Activated CD4-positive, alpha-beta T cell treated with anti-CD3 and anti-CD28 coated beads for 4 hours (primary cell): ENCODE measurements at places on chromosomes 1 and 21.

GRCh38 chr1:218257371-218257770 is 27.7 kb upstream of the RRP15 start:
- no peak for DNase-seq

DNA sequence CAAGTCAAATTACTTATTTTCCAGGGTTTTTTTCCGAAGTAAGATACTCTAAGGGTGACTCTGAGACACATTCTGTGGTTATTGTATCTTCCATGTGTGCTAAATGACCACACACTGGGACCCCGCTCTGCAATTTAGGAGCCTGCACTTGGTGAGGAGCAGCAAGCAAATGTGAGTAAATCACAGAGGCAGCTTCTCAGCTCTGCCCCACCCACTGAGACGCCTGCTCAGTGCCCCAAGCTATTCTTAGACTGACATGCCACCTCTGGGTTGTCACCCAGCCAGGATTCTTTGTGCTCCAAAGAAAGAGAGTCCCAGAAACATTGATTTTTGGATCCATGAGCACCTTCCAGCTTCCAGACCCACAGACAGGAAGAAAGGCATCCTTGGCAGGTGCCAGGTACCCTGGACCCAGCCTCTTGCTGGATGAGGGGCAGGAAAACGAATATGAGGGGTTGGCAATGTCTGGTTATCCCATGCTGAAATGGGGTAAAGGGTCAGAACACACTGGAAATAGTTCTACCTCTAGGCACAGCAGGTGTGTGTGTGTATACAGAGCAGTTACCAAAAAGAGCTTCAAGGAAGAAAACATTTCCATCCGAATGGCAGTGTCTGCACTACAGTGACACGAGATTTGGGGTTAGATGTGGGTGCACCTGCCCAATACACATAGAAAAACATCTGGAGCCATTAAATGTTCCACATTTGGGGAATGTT is 41.2 kb downstream of the TNR start:
- DNase-seq, result no peak

DNA sequence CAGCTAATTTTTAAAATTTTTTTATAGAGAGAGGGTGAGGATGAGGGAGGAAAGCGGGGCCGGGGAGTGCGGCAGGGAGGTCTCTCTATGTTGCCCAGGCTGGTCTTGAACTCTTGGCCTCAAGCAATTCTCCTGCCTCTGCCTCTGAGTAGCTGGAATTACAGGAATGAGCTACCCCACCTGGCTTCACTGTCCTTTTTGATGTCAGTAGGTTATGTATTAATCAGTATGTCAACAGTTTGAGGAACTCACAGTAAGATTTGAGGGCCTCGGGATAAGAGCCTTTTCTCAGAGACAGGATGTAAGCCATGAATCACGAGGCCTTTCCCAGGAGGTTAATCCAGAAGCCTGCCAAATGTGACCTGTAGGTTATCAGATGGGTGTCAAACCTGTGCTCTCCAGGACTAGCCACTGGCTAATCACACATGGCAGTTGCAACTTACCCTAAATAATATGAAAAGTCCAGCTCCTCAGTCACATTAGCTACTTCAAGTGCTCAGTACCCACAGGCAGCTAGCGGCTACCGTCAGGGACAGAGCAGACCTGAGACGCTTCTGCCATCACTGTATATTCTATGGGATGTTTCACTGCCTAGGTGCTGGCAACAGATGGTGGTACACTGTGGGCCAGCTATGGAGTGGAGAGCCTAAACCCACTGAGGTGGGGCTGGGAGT is 33.1 kb downstream of the TRIM67 start:
- DNase-seq, result no peak

- no peak for DNase-seq
These were observed 1.4 kb upstream of the ANKRD13C start for GRCh38 chr1:70355920-70356319.

DNA sequence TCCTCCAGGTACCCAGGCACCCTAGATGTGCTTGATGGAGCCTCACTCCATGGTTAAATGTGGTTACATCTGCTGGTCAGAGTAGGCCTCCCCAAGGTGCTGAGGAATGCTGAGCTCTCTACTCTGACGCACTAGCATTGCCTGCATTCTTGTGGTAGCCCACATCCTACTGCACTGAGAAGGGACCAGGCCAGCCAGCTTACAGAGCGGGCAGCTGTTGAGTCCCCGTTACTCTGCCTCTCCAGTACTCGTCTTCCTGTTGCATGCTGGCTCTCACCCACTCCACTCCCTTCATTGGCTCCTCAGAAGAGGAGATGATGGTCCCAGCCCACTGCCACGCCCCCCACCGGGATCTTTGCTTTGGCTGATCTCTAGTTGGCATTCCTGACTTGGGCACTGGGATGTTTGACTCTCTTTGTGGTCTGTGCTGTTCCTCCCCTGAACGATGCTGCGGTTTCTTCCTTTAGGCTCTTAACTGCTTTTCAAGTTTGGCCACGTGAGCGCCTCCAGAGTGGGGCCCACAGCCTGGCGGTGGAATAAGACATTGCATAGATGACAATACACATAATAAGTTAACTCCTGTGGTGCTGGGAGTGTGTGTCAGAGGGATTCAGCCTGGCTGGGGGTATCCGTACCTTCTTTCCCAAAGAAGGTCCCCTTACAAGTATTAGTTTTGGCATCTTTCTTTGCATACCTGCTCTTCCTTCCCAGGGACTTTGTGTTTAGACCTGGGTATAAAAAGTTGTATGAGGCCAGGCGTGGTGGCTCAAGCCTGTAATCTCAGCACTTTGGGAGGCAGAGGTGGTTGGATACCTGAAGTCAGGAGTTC is 18.6 kb downstream of the AZIN2 start:
- peak; percentile 55 for DNase-seq

DNA sequence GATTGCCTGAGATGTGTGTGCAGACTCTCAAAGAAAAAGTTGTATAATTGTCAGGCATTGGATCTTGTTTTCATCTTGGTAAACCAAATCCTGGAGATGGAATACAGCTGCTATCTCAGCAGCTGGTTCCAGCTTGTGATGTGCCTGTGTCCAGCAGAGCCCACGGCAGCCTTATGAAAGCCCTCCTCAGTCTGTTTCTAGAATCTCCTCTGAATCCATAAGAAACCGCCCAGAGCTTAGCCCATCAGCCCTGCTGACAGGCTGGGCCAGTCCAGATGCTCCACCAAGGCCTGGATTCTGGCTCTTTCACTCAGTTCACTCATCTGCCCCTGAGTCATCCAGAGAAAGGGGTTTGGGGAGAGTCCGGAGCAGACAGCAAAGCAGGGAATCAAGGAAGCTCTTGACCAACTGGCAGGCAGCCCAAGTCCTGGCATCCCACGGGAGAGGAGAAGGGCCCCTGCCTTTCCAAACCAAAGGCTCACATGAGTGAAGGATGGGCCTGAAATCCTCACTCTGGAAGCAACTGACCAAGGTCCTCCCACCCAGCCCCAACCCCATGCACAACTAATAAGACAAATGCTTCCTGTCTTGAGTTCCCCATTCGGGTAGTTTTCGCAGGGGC is 45.7 kb downstream of the NAV1 start:
- no peak for DNase-seq

GRCh38 chr1:75035536-75035935 is 98.7 kb upstream of the LHX8 start:
- no peak for DNase-seq

GRCh38 chr1:190935925-190936324 is 458.3 kb upstream of the BRINP3 start:
- no peak for DNase-seq

DNA sequence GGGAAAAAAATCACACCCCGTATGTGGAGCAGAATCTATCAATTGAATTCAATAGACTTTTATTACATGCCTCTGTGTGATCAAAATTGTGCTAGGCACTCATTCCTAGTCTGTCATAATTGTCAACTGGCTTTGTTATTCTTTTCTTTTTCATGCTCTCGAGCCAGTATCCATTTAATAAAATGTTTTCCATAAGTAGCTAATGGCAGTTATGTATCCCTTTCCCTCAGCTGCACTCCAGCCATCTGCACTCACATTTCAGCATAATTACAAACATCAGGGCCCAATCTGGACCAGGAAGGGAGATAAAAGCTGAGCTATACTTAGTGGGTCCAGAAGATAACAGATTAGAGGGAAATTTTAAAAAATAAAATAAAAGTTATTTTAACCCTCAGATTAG is 15.9 kb downstream of the RGS5 start:
- no peak for DNase-seq

- no peak for DNase-seq
These were observed 31.9 kb upstream of the RCC2 start for GRCh38 chr1:17471393-17471792.
